Cortex of kidney (tissue), 1 donor: ENCODE measurements at places on chromosomes 2 and 18.

DNA sequence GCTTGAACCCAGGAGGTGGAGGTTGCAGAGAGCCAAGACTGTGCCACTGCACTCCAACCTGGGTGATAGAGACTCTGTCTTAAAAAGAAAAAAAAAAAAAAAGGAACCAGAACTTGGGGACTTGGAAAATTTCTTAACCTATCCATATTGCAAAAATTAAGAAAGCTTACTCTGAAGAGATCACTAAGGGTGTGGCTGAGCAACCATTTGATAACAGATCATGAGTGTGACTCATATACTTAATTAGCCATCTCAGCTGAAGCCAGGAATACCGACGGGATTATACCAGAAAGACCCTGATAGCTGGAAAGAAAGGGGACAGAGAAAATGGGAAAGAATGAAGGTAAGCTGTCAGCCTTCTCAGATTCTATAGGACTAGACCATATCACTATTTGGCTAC lies 7.1 kb upstream of the ADD2 start:
- DNase-seq, result no peak

GRCh38 chr18:47036298-47036874 lies 965 bp upstream of the ELOA2 start:
- no peak for DNase-seq

DNA sequence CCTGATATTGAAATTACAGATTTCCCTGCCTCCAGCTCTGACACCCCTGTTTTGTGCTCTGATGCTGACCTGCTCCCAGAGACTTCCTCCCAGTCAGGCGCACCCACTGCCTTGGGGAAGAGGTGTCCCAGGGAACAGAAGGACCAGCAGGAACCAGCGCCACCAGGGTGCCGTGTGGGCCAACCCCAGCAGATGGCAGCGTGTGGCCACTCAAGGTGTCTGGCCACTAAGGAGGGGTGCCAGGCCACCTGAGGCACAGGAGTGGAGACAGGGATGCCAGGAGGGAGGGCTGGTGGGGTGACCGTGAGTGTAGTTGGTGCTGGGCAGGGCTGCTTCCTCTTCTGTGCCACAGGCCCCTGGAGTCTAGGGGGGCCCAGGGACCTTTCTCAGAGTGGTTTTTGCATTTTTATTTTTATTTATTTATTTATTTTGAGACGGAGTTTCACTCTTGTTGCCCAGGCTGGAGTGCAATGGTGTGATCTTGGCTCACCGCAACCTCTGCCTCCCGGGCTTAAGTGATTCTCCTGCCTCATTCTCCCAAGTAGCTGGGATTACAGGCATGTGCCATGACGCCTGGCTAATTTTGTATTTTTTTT lies 56.0 kb downstream of the TEX44 start:
- no peak for DNase-seq

DNA sequence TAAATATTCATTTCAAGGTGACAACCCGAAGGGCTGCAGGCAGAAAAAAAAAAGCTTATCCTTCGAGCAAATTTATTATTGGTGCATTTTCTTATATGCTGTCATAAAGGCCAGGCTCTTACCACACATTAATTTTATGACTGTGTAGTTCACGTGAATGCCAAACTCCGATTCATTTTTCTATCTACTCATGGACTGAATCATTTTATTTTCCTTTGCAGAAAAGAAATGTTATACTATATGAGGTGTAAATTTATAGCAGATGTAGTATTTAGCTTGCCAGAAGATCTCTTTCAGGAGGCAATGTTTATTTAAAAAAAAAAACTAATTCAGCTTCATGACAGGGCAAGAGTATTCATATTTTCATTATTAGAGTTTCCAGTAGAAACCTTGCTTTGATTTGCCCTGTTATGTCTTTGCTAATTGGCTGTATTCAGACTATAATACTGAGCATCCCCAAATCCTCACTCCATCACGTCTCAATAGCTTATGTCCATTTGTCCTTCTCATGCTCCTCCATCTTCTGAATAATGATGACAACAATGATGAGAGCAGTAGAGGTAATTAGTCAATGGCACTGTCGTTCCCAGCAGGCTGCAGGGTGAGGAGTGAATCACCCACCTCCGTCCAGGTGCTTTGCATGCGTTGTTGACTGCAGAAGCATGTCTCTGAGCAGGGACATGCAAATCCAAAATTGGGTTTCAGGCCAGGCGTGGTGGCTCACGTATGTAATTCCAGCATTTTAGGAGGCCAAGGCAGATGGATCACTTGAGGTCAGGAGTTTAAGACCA lies 101.1 kb upstream of the RAB12 start:
- no peak for DNase-seq

- no peak for DNase-seq
Observed at GRCh38 chr2:206198677-206199076, 39.0 kb downstream of the EEF1B2 start.

- DNase-seq, result no peak
Observed at GRCh38 chr2:100606332-100606725, 43.5 kb downstream of the PDCL3 start.
